ENCODE measurements at places on chromosomes 6 and 20.

DNA sequence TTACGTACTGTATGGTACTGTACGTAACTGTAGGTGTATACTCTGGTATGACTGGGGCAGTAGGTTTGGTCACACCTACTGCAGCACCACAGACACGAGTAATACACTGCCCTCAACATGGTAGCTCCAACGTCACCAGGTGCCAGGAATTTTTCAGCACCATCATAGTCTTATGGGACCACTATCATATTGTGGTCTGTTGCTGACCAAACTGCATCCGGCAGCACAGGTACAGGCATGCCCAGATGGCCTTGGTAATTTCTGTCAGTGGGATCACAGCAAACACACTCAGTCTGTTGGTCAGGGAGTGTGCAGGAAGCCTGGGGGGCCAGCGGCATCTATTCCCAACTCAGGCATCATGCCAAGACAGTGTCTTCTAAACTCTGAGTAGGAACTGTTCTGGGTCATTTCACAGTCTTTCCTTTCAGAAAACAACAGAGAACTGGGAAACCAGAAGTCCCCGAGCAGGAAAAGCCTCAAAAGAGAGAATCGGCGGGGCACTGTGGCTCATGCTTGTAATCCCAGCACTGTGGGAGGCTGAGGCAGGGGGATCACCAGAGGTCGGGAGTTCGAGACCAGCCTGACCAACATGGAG, 5.8 kb downstream of the YTHDF1 start:
- no peak for DNase-seq

DNA sequence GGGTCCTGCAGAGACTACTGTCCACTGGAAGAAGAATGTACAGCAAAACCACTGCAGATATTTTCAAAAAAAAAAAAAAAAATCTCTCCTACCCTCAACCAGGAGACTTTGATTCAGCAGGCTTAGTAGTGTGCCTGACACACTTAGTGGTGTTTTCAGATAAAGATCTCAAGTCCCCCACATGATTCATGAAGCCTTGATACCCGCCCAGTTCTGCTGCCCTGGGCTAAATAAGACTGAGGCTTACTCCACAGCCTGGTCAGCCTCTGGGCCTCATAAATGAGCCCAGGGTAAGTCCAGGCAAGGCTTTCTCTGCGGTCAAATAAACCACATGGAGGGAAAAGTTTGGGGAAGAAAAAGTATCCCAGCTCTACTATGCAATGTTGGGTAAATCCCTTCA, 222.1 kb upstream of the ARID1B start:
- no peak for DNase-seq

DNA sequence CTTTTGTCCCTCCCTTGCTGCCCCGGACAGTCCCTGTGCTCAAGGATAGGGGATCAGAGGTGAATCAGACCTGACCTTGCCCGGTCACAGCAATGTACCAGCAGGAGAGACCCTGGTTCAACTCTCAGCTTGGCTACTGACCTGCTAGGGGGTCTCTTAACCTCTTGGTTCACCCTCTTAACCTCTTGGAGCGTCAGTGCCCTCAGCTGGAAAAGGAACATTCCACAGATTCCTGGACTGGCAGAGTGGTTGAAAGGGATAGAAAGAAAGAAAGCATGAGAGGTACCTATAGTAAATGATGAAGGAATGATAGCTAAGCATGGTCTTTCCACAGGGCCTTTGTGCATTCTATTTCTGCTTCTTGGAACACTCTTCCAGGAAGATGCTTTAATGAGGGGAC, 25.2 kb downstream of the SNAI1 start:
- DNase-seq, result no peak

GRCh38 chr6:4299476-4299875, 164.1 kb upstream of the ECI2 start:
- DNase-seq, result no peak
